Activated CD4-positive, alpha-beta T cell treated with anti-CD3 and anti-CD28 coated beads, Interleukin-2, amount 50 U/mL, for 24 hours (primary cell): ENCODE measurements at places on chromosomes 1 and 21.

GRCh38 chr1:85199667-85200462 is 951 bp downstream of the SYDE2 start:
- peak; percentile 11 for DNase-seq

- DNase-seq, result no peak
Measured at GRCh38 chr1:52679498-52679897, 18.6 kb downstream of the COA7 start.

GRCh38 chr1:6967431-6968111 is 182.3 kb downstream of the CAMTA1 start:
- DNase-seq, result no peak

GRCh38 chr1:160550572-160551034 is 27.5 kb upstream of the SLAMF6 start:
- DNase-seq, result peak; percentile 31

DNA sequence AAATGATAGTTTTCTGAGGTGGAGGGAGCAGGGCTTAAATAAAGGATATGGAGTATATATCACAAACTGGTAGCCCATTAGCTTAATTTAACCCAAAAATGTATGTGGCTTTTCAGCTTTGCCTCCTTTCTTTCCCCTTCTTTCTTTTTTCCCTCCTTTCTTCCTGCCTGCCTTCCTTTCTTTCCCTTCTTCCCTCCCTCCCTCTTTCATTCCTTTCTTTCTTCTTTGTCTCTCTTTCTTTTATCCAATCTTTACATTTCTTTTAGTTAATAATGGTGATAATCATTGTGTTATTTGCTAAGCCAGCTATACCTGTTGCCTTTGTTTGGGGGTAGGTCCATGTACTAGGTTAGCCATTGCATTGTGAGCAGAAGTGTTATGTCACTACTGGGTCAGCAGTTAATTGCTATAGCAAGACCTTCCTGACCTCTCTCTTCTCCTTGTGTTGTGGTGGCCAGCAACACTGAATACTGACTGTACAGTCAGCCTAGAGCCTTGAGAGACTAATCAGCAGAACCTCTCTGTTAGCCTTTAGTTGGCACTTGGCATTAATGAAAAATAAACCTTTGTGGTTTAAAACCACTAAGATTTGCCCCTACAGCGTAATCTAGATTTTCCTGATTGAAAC is 5.1 kb downstream of the GORAB start:
- DNase-seq, result no peak

- DNase-seq, result no peak
Measured at GRCh38 chr1:183554577-183554976, 35.7 kb downstream of the NCF2 start.

- DNase-seq, result no peak
Measured at GRCh38 chr1:158101927-158102326, 78.8 kb upstream of the CD1D start.

- DNase-seq, result no peak
Measured at GRCh38 chr1:58768191-58768731, 15.6 kb downstream of the JUN start.

GRCh38 chr1:207321790-207322645 is 540 bp downstream of the CD55 start:
- no peak for DNase-seq

GRCh38 chr21:36630485-36631206 is 68.3 kb upstream of the SIM2 start:
- DNase-seq, result peak; percentile 60

- no peak for DNase-seq
Measured at GRCh38 chr1:209342441-209343175, 240.9 kb upstream of the CAMK1G start.

DNA sequence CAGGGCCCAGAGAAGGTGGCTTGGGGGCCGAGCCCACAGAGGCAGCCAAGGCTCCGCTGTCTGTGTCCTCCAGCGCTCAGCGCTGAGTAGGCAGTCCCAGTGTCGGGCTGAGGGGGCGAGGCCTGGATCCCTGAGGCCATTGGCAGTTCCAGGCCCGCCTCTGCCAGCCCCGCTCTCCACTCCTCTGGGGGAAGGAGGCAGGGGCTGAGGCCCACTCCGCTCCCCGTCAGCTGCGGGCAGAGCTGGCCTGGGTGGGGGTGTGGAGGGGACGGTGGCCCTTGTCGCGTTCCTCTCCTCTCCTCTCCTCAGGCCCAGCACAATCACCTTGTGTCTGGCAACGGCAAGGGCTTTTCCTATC is 132.8 kb downstream of the CASZ1 start:
- no peak for DNase-seq

GRCh38 chr1:17582124-17582774 is 42.8 kb downstream of the ARHGEF10L start:
- no peak for DNase-seq

DNA sequence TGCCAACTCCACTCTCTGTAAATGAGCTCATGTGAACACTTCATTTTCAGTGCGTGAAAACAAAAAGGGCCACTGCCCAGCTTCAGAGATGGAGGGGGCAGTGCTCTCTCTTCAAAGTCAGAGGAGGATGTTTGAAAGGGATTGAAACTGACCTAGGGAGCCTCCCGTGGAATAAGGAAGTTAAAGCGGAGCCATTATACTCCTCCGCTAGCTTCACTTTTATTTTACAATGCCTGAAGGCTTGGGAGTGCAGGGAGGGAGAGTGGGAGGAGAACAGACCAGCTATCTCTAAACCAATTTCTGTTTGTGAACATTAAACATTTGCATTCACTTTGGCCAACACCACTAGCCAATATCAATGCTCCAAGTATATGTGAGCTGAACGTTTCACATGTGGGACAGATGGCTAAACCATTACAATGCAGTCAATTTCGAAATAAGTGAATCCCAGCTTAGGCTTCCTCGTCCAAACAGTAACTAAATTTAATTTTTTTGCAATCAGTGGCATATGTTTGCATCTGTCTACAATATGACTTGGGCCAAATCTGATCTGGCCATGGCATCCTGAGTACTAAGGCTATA is 126.9 kb downstream of the ESRRG start:
- DNase-seq, result no peak

DNA sequence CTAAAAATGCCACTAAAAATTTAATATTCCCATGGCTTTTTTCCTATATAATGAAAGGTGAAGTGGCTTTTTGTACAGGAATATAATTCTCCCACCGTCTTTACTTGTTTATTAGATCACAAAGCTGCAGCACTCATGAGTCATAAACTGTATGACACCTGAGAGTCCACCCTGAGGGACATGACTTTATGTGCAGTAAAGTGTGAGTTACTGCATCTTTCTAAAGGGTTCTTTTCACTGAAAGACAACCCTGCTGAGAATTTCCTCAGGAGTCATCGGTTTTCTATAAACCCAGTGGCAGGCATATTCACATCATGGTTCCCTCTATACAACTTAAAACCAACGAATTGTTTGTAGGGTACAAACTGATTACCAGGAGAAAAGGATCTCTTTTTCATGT is 77.4 kb downstream of the APP start:
- no peak for DNase-seq

DNA sequence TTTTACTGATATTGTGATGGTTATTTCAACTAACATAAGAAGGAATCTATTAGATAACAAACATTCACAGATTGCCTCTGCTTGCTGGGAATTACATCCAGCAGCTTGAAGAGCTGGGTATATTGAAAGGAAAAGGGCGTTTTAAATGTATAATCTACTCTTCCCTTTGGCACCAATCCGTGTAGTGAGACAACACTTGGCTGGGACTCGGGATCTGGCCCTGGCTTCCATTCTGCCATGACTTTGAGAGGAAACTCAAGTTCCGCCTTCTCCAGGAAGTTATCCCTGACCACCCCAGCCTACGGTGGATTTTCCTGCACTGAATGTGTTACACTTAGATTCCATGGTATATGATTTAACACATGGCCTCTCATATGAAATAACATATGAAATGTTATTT is 86.9 kb upstream of the UBE2U start:
- no peak for DNase-seq

- no peak for DNase-seq
Measured at GRCh38 chr1:202682477-202682876, 27.8 kb downstream of the SYT2 start.

DNA sequence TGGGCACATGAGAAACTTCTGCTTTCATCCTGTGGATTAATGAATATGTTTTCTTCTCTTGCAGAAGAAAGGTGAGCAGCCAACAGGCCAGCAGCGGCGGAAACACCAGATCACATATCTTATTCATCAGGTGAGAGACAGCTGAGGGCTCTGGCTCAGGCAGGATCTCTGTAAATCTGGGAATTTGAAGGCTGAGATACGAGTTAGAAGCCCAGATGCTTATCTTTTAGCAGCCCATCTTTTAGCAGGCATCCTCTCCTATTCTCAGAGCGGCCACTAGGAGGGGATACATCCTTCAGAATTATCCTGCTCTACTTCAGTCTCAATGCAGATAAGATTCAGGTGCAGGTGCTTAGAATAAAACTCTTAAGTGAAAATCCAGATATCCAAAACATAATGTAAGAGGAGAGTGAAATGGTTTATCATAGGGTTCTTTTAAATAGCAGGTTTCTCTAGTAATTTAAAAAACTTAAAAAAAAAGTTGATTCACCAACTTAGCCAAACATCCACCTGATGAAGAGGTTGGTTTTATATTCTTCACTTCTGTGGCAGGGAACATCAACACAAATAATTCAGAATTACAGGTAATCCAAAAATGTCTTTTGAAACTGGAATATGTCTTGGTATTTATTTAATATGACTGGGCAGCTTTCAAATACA is 19.3 kb downstream of the SH2D2A start:
- no peak for DNase-seq

DNA sequence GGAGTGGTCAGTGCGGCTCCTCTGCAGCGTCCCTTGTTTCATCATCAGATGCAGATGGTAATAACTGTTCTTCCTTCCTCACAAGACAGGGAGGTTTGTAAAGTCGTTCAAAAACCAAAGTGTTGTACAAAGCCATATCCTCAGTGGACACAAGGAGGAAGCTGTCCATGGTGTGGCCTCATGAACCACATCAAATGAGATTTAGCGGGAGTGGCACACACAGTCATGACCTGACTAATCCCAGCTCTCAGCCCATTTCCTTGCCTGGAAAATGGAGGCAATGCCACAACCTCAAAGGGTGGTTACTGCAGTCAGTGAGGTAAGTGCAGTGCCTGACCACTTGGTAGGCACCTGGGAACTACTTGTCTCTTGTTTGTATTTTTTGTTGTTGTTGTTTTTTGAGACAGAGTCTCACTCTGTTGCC is 13.4 kb downstream of the ENTREP3 start:
- no peak for DNase-seq

DNA sequence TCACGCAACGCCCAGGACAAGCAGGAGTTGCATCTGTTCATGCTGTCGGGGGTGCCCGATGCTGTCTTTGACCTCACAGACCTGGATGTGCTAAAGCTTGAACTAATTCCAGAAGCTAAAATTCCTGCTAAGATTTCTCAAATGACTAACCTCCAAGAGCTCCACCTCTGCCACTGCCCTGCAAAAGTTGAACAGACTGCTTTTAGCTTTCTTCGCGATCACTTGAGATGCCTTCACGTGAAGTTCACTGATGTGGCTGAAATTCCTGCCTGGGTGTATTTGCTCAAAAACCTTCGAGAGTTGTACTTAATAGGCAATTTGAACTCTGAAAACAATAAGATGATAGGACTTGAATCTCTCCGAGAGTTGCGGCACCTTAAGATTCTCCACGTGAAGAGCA is 60.4 kb upstream of the ZNF326 start:
- no peak for DNase-seq

DNA sequence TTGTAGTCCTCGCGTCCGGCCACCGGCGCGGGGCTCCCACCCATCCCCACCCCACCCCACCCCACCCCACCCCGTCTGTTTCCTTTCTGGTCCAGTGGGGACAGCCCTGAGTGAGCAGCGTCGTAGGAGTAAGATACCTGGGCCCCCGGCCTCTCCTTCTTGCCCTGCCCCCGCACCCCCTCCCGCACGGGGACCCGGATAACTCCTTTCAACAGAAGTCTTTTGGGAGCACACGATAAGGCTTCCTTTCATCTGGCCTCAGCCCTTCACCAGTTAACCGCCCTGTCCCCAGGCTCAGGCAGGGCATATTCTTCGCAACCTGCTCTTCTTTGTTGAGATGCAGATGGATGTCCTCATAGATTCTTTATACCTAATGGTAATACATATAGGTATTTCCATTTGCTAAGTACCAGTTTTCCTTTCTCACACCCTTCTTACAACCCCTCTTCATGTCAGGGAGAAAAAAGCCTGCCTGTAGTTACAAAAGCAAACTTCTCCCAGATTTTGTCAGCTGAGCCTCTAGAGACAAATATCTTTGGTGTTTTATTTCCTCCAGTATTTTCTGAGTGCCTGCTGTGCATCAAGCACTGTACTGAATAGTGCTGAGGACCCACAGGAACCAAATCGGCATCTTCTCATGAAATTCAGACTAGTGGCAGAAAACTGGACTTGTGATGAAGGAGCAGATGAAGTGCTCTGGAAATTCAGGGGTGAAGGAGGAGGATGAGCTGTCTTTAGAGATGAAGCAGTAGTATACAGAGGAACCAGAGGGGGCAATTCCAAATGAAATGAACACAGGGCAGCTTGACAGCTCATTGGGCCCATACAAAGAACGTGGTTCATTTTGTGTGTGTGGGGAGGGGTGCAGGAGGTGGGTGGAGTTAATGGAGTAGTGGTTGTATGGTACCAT is 33.6 kb downstream of the SLC2A1 start:
- DNase-seq, result no peak

- DNase-seq, result no peak
Measured at GRCh38 chr1:9260059-9260766, 25.6 kb downstream of the H6PD start.

DNA sequence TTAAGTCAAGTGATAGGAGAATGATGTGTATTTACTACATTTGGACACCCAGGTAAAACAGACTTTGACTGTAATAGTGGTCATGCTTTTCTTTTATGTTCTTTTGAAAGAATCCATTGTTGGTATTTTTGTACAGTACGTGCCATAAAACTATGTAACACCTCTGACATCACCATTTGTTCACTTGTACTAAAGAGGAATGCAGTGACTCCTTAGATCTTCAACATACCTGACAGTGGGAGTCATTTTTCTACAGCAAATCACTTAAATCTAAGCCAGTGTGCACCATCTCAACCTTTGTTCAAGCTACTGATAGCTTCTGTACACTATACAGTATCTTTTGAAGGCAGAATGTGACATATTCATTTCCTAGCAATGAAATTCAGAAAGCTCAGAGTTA is 6.3 kb upstream of the PLD5 start:
- DNase-seq, result no peak

- DNase-seq, result no peak
Measured at GRCh38 chr1:218476385-218476784, 131.2 kb downstream of the TGFB2 start.

DNA sequence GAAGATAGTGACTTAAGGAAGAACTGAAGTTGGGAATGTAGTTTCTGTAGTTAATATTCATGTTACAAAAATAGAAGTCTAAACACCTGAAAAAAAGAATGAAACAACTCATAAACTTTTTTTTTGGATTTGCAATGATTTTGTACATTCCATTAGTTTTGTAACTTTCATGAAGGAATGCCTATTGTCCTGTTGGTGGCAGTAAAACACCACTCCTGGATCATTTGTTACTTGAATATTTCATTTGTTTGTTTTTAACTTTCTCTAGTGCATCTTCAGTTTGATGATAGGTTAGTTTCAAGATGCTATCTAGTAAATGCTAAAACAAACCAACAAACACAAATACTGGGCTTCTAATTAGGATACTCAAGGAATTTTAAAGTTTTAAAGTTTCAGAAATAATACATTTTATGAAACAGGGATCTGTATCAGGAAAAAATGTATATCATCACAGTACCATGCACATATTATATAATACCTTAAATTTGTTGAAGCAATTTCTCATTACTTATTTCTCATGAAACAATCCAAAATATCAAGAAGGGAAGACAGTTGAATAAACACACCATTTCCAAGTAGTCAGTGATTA is 229.7 kb upstream of the CACYBP start:
- DNase-seq, result peak; percentile 19
